ENCODE measurements at places on chromosomes 4 and X. TPM values are rescaled to one million over a fixed set of nuclear protein-coding genes. Genes with fewer than 3 reads are reported as not detected.

The UFSP2 gene
- total RNA-seq = 22.1 TPM

The MPP1 gene
- total RNA-seq = 21.0 TPM

The AMOT gene
- total RNA-seq = 1.0 TPM

The REST gene
- total RNA-seq = 34.9 TPM

The RAB40A gene
- not detected for total RNA-seq

The SLC49A3 gene
- total RNA-seq = 10.5 TPM

The ASB9 gene
- total RNA-seq = not detected

The FRMD7 gene
- total RNA-seq = not detected

The CSAG1 gene
- not detected for total RNA-seq

The TEX13C gene
- total RNA-seq = not detected

The CPLX1 gene
- not detected for total RNA-seq

The TLR3 gene
- total RNA-seq = 1.2 TPM

GRCh38 chrX:132737743-132738142 lies 220.7 kb downstream of the HS6ST2 start:
- H3K27ac ChIP-seq = peak overlapping the region; percentile 69
- H3K4me1 ChIP-seq = peaks cover 52% of the 10 kb centered on the region
- H3K27me3 ChIP-seq = no peaks in the 10 kb centered on the region
- peak; percentile 81 for DNase-seq
- peak overlapping the region; percentile 54 for H3K4me3 ChIP-seq

DNA sequence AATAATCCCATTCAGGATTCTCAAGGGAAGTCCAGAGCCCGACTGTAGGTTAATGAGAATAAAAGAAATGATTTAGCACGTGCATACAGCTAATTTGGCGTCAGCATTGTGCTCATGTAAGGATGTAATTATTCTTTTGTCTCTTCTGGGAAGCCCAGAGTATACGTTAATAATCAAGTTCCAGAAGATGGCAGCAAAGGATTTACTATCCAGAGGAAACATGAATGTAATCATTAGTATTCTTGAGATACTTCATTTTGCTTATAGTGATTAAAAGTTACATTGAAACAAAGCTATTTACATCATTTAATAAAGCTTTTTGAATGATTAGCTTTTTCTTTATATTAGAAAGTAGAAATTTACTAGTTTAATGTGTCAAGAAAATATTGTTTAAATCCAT lies 27.1 kb upstream of the MAP9 start:
- H3K4me1 ChIP-seq = no peaks in the 10 kb centered on the region
- no peaks in the 10 kb centered on the region for H3K36me3 ChIP-seq
- no peak for DNase-seq
- H3K27ac ChIP-seq = no peak overlapping the region

- no peaks in the 10 kb centered on the region for H3K27me3 ChIP-seq
- H3K36me3 ChIP-seq = no peaks in the 10 kb centered on the region
- H3K27ac ChIP-seq = no peak overlapping the region
Measured at GRCh38 chrX:117335209-117335608, 781.4 kb downstream of the KLHL13 start.

- H3K27me3 ChIP-seq = peaks cover 9% of the 10 kb centered on the region
- no peaks in the 10 kb centered on the region for H3K36me3 ChIP-seq
- no peaks in the 10 kb centered on the region for H3K4me1 ChIP-seq
- no peak for DNase-seq
- H3K27ac ChIP-seq = no peak overlapping the region
Measured at GRCh38 chr4:53713296-53713695, 122.0 kb upstream of the LNX1 start.

DNA sequence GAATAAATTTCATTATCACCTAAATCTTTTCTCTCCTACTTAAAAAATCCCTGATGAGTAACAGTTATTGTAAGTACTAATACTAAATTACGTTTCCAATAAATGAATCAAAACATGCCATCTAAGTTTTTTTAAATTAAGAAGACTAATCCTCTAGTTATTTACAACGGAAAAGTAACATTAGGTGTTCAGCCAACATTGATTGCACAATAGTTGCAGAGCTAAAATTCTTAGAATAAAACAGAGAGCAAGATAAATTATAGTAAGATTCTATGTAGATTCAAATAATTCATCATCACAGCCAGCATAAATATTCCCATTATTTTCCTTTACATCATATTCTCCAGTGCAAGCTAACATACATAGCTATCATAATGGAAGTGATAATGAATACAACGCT lies 139.2 kb downstream of the HDX start:
- no peaks in the 10 kb centered on the region for H3K27me3 ChIP-seq
- H3K27ac ChIP-seq = no peak overlapping the region
- no peaks in the 10 kb centered on the region for H3K4me1 ChIP-seq
- H3K4me3 ChIP-seq = no peak overlapping the region
- no peak for DNase-seq

DNA sequence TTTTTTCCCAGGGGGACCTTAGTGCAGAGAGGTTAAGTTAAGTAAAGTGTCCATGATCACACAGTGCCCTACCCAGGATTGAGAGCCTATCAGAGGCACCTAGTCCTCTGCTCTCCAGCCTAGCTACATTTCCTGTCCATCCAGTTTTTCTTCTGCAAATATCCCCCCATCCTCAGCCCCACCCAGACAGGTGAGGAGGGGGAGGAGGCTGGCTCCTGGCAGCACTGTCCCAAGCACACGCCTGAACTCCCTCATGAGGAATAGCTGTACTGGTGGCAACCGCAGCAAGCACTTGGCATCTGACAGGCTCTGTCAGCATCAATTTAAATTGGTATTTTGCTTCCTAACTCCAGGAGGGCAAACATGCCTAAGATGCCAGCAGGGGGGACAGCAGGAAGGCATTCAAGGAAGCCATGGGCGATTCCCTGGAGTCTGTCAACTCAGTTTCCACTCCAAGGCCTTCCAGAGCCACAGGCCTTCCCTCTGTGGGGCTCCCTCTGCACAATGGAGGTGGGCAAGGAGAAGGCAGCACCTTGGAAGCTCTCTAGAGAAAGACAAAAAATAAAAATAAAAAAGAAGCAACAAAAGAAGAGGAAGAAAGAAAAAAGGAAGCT lies 6.4 kb upstream of the FRMPD3 start:
- no peaks in the 10 kb centered on the region for H3K36me3 ChIP-seq
- no peak for DNase-seq
- no peaks in the 10 kb centered on the region for H3K27me3 ChIP-seq
- H3K27ac ChIP-seq = no peak overlapping the region

DNA sequence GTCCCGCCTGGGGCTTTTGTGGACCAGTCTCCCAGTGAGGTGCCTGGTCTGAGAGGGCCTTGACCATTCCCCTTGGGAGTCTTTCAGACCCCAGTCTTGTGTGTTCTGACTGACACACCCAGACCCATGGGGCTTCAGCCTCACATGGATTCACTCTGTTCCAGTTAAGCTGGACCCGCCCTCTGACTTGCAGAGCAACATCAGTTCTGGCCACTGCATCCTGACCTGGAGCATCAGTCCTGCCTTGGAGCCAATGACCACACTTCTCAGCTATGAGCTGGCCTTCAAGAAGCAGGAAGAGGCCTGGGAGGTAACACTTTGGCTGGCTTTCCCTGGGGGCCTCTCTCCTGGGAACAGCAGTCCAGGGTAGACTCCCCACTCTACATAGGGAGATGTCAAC lies 6.8 kb downstream of the IL9R start:
- H3K27me3 ChIP-seq = no peaks in the 10 kb centered on the region
- H3K27ac ChIP-seq = no peak overlapping the region
- no peak for DNase-seq

DNA sequence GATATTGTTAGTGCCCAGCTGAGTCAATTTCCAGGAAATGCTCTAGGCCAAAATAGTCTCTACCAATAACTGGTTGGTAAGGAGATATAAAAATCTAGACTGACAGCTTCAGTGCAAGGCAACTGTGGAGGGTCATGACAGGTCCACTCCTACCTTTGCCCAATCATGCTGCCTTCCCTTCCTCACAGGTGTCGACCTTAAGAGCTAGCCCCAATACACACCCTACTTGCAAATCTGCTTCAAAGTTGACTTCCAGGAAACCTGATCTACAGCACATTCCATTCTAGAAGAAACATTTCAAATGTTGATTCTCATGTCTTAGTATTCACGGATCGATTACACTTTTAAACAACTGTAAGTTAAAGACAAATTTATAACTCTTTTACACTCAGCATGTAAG lies 1455.5 kb downstream of the TECRL start:
- no peaks in the 10 kb centered on the region for H3K36me3 ChIP-seq
- DNase-seq = no peak
- no peaks in the 10 kb centered on the region for H3K4me1 ChIP-seq
- H3K4me3 ChIP-seq = no peak overlapping the region

- no peaks in the 10 kb centered on the region for H3K27me3 ChIP-seq
- H3K27ac ChIP-seq = no peak overlapping the region
- H3K4me3 ChIP-seq = no peak overlapping the region
- no peaks in the 10 kb centered on the region for H3K4me1 ChIP-seq
- no peak for DNase-seq
- H3K36me3 ChIP-seq = peaks cover 14% of the 10 kb centered on the region
Measured at GRCh38 chr4:175412161-175412560, 399.9 kb downstream of the GPM6A start.

GRCh38 chrX:142040906-142041305 lies 137.2 kb downstream of the MAGEC1 start:
- H3K4me1 ChIP-seq = no peaks in the 10 kb centered on the region
- peaks cover 4% of the 10 kb centered on the region for H3K27me3 ChIP-seq
- H3K4me3 ChIP-seq = no peak overlapping the region
- no peak overlapping the region for H3K27ac ChIP-seq
- H3K36me3 ChIP-seq = no peaks in the 10 kb centered on the region

GRCh38 chr4:154625971-154626370 lies 13.5 kb upstream of the FGG start:
- no peak overlapping the region for H3K4me3 ChIP-seq
- H3K4me1 ChIP-seq = no peaks in the 10 kb centered on the region
- no peak overlapping the region for H3K27ac ChIP-seq
- no peak for DNase-seq

DNA sequence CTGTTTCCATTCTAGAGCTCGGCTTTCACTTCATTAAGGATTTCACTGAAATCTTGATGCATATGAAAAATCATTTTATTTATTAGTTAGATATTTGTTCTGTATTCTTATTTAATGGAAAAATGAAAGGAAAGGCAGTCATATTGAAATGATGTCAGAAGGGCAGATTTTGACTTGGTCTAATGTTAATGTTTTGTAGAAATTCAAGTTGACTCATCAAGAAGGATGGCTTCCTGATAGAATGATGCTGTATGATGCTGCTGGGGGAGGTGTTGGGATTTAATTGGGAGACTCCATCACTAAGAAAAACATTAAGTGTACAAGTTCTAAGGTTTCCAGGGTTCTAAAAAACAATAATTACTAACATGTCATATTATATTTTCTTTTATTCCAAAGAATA lies 204.8 kb downstream of the PDGFC start:
- no peaks in the 10 kb centered on the region for H3K27me3 ChIP-seq
- DNase-seq = no peak
- H3K27ac ChIP-seq = no peak overlapping the region
- no peaks in the 10 kb centered on the region for H3K4me1 ChIP-seq
- no peaks in the 10 kb centered on the region for H3K36me3 ChIP-seq

DNA sequence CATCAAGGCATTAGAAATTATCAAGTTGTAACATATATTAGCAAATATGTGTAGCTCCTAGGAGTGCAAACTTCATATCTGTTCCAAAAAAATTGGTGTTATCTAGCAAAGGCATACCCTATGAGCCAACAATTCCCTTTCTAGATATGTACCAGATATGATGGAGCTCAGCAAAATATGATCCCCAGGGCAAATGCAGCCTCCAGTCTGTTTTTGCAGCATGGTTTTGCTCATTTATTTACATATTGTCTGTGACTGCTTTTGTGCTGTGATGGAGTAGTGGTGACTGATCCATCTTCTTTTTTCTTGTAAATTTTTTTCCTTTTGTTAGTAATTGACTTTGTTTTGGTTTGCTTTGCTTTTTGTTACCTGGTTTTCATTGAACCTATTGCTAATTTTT lies 41.0 kb downstream of the CEP135 start:
- DNase-seq = no peak
- H3K4me1 ChIP-seq = peaks cover 11% of the 10 kb centered on the region
- no peak overlapping the region for H3K27ac ChIP-seq
- no peak overlapping the region for H3K4me3 ChIP-seq
- no peaks in the 10 kb centered on the region for H3K27me3 ChIP-seq
- peaks cover 14% of the 10 kb centered on the region for H3K36me3 ChIP-seq

- H3K36me3 ChIP-seq = no peaks in the 10 kb centered on the region
- peak; percentile 90 for DNase-seq
- H3K4me1 ChIP-seq = peaks cover 22% of the 10 kb centered on the region
- H3K27ac ChIP-seq = peak overlapping the region; percentile 2
- H3K4me3 ChIP-seq = peak overlapping the region; percentile 94
Measured at GRCh38 chr4:54091637-54092404, 8.1 kb upstream of the GSX2 start.

DNA sequence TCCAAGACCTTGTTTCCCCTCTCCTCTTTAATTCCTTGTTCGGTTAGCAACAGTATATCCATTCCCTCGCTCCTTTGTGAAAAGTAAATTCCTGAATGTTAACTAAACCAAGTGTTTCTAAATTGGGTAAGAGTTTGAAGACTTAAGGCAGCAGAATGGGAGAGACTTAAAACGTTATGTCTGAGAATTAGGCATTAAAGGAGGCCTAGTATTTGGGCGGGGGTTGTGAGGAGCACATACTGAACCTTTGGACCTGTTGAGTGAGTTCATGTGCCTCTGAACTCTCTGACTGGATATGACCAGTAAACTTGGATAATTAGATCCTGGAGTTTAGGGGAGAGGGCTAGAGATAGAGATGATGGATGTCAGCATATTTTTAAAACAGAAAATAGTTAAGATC lies 1.2 kb downstream of the MSMO1 start:
- H3K4me3 ChIP-seq = no peak overlapping the region
- H3K36me3 ChIP-seq = peaks cover 17% of the 10 kb centered on the region
- H3K27ac ChIP-seq = no peak overlapping the region
- H3K4me1 ChIP-seq = peaks cover 41% of the 10 kb centered on the region

GRCh38 chr4:76499461-76499860 lies 64.4 kb downstream of the SHROOM3 start:
- peaks cover 8% of the 10 kb centered on the region for H3K27me3 ChIP-seq
- no peak overlapping the region for H3K27ac ChIP-seq
- H3K36me3 ChIP-seq = no peaks in the 10 kb centered on the region
- no peak for DNase-seq
- no peaks in the 10 kb centered on the region for H3K4me1 ChIP-seq

- DNase-seq = no peak
- no peak overlapping the region for H3K27ac ChIP-seq
- no peaks in the 10 kb centered on the region for H3K36me3 ChIP-seq
- no peak overlapping the region for H3K4me3 ChIP-seq
- H3K27me3 ChIP-seq = no peaks in the 10 kb centered on the region
Measured at GRCh38 chrX:41877167-41877566, 46.2 kb downstream of the CASK start.

DNA sequence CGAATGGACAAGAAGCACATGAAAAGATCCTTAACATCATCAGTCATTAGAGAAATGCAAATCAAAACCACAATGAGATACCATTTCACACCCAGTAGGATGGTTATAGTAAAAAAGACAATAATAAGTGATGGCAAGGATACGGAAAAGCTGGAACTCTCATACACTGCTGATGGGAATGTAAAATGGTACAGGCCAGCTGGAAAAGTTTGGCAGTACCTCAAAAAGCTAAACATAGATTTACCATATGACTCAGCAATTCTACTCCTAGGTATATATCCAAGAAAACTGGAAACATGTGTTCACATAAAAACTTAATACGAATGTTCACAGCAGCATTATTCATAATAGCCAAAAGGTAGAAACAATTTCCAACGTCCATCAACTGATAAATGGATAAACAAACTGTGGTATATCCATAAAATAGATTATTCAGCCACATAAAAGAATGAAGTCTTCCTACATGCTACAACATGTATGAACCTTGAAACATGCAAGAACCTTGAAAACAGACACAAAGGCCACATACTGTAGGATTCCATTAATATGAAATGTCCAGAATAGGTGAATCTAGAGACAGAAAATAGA lies 11.9 kb downstream of the RPS6KA3 start:
- H3K27ac ChIP-seq = peak overlapping the region; percentile 76
- peaks cover 11% of the 10 kb centered on the region for H3K36me3 ChIP-seq

Data from natural killer cell treated with Interleukin-12 subunit alpha and Interleukin-12 subunit beta and Interleukin-15 and Interleukin-18, amount 100 ng/mL, for 72 hours (primary cell).